GM06990 (cell line): ENCODE measurements at places on chromosomes 16 and 17.
A peak's percentile ranks its signal among the peaks of the same experiment; 100 is the strongest.

DNA sequence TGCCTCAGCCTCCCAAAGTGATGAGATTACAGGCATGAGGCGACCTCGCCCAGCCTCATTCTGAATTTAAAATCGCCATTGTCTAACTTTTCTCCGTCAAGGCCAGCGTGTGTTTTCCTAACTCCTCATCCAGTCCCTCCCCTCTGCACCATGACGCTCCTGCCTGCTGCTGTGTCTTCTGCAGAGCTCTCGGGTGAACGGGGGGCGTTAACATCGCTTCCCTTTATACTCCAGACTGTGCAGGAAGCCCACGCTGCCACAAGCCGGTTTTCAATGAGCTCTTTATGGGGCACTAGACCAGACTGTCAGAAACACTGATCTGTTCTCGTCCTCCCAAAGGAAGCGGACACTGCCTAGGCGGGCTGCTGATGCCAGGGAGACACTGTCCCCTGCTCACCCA lies 13.2 kb downstream of the AANAT start:
- DNase-seq, result no peak

DNA sequence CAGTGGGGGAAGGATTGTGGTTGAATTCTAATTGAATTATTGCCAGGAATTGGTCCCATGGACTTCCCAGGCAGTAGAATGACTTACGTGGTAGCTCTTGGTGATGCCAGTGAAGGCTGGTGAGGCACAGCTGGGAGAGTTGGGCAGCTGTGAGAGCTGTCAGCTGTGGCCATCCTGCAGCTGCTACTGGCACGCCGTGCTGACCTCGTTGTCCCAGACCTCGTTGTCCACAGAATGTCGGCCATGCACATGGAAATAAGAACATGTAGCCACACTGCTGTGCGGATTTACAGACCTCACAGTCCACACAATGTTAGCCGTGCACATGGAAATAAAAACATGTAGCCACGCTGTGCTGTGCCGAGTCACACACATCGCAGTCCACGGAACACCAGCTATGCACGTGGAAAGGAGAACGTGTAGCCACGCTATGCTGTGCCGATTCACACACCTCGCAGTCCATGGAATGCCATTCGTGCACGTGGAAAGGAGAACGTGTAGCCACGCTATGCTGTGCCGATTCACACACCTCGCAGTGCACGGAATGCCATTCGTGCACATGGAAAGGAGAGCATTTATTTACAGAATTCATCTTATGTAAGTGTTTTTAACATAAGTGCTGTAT lies 59.2 kb downstream of the BANP start:
- DNase-seq, result no peak

GRCh38 chr16:25264597-25264996 lies 7.0 kb upstream of the ZKSCAN2 start:
- DNase-seq, result no peak

- no peak for DNase-seq
Observed at GRCh38 chr17:42132941-42133340, 10.3 kb downstream of the HSPB9 start.

DNA sequence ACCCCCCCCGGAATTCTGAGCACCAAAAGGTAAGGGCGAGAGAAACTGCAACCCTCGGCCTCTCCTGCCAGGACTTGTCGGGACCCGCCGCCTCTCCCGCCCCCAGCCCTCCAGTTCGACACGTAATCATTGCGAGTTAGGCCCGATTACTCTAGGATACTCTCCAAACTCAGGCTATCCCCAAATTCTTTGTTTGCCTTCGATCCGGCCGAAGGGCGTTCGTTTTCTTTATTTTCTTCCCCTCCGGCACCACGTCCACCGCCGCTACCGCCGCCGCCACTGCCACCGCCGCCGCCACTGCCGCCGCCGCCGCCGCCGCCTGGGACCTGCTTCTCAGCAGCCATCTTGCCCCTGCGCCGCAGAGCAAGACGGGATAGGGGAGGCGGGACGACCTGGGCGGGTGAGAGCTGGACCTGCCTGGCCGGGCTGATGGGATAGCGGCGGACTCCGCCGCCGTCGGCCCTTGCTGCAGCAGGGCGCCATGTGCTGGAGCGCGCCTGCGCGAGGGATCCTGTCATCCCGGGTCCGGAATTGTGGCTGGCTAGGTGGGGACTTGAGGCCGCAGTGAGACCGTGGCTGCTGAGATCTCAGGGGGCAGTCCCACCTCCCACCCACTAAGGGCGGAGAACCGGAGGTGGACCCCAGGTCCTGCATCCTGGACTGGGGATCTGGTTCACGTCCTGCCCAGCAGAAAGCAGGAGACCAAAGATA lies at the start of gene SRP68:
Gene SRP68, minus strand, starts transcription at position 370 of the 711 bp plus-strand sequence. Its CDS starts 26 bp downstream, at position 344.
- DNase-seq, result peak; percentile 89

DNA sequence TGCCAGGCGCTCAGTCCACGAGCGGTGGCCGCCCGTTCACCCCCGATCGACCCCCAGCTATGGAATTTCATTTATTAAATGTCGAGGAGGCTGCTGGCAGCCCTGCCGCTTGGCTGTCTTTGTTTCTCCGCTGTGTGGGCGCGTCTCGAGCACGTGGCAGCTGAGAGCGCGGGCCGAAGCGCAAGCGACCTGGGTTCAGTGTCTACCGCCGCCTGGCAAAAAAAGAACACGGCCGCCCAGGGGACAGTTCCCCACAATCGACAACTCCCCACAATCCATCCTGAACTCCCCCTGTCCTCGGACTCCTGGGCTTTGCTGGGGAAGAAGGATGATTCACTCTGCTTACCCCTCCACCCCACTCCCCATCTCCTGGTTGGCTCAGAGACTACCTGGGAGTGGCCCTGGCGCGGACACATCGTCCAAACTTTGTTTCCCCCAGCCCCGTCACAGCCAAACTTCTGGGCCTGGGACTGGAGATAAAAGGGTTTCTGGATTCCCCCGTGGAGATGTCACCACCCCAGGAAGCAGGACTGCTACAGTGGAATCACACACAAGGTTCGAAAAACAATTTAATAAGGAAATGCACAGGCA lies 1.7 kb upstream of the ANKRD13B start:
- peak; percentile 67 for DNase-seq

- DNase-seq, result no peak
Observed at GRCh38 chr16:84481051-84481735, 23.3 kb downstream of the MEAK7 start.

GRCh38 chr17:32876417-32877163 lies at the start of gene MYO1D:
Gene MYO1D, minus strand, starts transcription at chr17:32877124. Its CDS starts 252 bp downstream, at chr17:32876872.
- DNase-seq, result peak; percentile 86

DNA sequence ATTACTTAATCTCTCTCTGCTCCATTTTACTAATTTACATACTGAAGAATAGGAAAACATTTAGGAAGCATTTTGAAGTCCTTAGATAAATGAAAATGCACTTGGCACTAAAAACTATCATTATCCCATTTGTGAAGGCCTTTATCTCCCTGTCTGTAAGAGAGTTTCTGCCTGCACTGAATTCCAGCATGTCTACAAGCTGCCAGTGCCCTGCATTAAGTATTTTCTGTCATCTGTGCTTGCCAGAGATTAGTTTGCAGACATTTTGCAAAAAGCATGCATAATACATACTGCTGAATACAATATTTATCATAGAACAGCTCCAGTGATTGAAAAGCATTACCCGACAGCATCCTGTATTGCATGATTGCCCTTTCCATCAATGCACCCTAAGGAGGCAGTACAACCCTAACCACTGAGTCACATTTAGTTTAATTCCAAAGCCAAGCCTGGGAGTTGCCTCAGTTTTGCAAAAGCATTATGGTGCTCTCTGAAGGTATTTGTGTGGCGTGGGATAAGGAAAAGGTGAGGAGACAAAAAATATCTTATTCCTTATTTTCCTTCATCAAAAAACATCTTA lies 280.2 kb upstream of the TOM1L1 start:
- DNase-seq, result no peak

DNA sequence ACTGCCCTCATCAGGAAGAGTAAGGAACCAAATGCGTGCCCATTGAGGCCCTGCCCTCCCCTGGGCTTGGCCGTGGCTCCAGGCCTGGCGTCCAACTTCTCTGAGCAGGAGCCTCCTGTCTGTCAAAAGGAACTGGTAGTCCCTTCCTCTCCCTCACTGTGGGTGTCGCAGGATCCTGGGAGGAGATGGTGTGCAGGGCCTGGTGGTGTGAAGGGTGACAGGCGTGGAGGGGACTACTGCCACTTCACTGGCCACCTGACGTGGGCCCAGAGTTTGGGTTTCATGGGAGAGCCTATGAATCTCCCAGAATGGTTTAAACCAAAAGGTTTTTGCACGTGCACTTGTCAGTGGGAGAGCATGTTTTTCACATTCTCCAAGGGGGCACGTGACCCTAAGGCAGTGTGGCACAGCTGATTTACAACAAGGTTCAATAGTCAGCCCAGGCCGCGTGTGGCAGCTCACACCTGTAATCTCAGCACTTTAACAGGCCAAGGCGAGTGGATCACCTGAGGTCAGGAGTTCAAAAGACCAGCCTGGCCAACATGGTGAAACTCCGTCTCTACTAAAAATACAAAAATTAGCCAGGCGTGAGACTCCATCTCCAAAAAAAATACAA lies 12.5 kb downstream of the ARL2BP start:
- no peak for DNase-seq

GRCh38 chr16:29011112-29011511 lies 26.3 kb downstream of the LAT start:
- no peak for DNase-seq

DNA sequence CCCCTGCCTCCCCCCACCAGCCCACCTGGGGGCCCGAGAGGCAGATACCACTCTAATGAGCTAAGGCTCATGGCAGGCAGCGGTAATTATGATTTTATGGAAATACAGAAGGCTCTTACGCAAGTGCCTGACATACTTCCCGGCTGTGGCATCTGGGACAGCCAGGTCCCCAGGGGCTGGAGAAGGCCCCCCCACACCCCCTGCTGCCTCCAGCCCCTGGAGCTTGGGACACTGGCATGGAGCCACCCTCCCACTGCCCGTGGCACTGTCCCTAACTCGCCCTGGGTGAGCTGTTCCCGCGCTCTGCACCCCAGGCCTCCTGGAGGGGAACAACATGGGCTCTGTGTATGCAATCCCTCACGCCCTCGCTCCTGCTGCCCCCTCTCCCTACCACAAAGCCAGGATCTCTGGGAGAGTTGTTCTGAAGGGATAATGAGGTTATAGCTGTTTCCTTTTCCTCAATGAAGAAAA lies 5.4 kb upstream of the STAC2 start:
- no peak for DNase-seq

DNA sequence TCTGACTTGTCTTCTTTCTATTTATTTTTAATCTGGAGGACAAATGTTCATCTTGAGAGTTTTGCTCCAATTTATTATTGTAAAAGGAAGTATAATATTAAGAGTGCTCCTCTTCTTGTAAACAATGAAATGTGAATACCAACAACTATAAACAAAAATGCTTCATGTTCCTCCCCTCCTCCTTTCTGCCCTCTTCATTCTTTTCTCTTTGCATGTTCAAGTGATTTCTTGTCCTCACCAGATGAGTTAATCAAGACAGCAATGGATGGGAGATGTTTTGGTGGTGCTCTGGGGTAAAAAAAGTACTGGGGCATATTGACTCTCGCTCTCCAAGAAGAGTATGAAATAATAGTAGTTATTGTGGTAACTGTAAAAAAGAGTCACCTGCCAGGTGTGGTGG lies 24.3 kb downstream of the ITGB3 start:
- DNase-seq, result no peak

DNA sequence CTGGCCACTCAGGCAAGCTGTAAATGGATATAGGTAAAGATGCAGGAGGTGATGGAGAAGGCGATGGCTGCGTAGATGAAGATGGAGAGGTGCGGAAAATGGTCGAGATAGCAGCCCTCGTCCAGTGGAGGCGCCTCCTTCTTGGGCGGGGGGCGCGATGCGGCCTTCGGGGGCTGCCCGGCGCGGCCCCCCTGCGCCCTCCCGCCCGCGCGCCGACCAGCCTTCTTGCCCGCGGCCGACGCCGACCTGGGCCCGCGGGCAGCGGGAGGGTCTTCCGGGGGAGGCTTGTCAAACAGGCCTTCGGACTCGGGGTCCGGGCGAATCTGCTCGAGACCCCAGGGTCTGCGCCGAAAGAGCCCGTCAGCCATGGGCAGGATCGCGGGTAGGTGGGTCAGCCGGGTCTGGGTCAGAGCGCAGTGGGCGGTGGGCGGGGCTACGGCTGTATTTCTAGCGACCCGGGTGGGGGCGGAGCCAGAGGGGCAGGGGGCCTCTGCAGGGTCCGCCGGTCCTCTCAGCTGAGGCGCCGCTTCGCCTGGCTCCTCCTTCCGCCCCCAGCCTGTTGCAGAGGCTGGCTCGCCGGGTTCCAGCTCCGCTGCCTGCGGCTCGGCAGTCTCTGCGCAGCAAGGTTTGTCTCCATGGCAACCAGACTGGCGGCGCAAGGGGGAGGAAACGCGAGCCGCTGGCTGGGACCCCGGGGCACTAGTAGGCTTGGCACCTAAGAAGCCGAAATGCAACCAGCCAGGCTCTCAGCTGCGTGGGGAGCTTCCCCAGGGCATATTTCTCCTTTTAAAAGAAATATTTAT lies 14.4 kb downstream of the MIS12 start:
- peak; percentile 74 for DNase-seq

GRCh38 chr17:65389949-65390348 lies 171.5 kb downstream of the AXIN2 start:
- DNase-seq, result no peak

DNA sequence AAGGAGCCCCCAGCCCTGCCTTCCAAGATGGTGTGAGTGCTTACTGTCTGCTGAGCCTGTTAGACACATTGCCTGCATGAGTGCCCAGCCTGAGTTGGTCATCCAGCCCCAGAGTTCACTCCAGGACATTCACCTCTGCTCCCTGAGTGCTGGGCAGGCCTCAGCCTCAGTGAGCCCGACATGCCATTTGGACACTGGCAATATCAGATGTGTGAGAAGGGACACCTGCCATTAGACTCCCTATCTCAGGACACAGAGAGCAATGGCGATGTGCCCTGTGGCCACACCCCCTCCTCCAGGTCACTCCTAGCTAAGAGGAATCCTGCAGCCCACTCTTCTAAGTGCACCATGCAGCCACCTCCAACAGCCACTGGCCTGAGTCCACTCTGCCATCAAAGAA lies 34.7 kb upstream of the CES5A start:
- DNase-seq, result no peak

GRCh38 chr17:7887038-7887481 lies 1.5 kb upstream of the CHD3 start:
- no peak for DNase-seq

DNA sequence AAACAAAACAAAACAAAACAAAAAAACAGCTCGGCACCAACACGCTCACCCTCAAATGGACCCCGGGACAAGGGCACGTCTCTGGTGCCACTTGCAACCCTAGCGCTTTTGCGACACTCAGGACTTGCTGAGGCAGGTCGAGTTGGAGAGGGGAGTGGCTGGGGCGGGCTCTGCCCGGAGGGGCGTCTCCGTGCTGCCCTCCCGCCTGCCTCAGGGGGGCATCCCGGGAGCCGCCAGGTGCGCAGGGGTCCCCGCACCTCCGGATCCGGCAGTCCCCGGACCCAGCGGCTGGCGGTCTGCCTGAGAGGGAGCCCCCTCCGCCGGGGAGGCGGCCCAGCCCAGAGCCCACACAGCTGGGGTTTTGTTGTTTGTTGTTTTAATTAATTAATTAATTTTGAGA lies at the start of gene SLC52A1:
Gene SLC52A1, minus strand, starts transcription at position 112 of the 400 bp plus-strand sequence. CDS start 820 bp downstream, outside the sequence.
- DNase-seq, result no peak

DNA sequence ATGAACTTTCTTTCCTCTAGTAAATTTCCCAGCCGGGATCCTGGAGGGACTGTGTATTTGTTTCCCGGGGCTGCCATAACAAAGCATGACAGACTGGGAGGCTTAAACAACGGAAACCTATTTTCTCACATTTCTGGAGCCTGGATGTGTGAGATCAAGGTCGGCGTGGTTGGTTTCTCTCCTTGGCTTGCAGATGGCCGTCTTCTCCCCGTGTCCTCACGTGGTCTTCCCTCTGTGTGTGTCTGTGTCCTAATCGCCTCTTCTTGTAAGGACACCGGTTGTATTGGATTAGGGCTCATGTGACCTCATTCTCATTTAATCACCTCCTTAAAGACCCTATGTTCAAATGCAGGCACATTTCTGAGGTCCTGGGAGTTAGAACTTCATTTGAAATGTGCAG lies 22.0 kb upstream of the USP10 start:
- no peak for DNase-seq
